Anterior cingulate cortex (tissue), 58 donors: ENCODE measurements at places on chromosomes 2 and 18.

DNA sequence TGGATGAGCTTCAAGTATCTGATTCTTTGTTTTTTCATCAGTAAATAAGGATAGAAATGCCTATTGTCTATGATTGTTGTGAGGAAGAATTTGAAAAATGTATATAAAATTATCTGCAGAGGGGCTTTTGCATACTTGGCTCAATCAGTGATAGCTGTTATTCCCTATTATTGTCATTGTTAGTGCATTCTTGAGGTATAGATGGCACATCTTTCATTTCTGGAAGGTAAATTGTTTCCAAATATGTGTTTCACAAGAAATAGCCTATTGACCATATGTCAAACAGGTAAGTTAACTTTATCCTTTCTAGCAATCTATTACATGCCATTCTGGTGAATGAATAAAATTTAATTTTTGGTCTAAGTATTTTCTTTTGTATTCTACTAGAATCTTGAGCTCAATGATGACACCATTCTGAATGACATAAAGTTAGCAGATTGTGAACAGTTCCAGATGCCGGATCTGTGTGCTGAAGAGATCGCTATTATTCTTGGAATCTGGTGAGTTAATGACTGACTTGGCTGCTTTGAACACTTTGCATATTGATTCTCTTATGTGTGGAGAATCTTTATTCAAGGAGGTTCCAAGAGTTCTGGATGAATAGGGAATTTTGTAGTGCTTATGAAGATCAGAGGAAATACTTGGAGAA, 44.2 kb downstream of the TTC27 start:
- no peak for DNase-seq

DNA sequence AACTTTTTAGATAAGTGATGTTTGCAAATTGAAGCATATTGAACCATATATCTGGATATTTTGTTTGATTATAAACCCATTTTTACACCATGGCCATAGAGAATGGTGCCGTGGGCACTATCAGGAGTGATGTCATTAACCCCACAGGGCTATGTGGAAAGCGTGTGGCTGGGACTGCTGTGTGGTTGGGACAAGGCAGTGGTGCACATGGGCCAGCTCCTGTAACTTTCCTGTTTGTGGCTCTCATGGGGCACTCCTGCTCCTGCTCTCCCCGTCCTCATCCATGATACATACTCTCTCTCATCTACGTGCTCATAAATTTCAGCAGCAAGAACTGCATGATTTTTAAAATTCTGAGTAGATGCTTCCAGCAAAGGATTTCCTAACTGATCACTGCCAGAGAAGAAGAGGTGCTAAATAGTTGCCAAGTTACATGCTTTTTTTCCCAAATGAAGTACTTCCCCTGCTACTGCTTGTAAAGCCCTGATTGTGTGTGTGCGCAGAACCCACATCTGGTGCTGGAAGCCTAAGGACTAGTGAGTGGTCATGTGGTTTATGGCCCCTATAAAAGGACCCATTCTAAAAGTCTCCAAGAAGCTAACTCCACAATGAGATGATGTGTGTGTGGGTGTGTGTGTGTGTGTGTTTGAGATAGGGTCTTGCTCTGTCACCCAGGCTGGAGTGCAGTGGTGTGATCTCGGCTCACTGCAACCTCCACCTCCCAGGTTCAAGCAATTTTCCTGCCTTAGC, 240.8 kb downstream of the NEDD4L start:
- no peak for DNase-seq

DNA sequence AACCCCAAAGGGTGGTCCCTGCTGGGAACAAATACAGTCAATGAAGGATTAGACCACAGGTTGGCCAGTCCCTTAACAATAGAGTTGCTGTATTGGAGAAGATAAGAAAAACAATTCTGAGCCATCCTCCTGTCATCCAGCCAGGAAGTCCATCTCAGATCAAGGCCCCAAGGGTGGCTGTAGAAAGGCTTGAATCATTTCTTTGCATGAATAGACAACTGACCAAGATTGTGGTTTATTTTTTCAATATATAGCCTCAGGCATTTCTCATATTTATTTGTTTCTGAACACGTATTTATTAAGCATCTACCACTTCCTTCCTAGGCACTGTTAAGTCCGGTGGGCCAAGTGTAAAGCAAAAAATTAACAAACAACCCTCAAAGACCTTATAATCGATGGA, 274.4 kb upstream of the SLC14A2 start:
- no peak for DNase-seq

DNA sequence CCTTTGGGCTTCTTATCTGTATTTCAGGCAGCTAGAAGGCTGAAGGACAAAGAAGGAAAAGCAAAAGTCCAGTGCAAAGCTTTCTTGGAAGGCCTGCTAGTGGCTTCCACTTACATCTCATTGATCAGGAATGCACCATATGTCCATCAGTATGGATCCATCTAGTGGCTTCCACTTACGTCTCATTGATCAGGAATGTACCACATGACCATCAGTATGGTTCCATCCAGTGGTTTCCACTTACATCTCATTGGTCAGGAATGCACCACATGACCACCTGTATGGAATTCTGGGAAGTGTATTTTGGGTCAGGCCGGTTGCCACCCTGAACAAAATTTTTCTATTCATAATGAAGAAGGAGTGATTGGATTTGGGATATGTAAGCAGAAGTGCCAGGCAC, 70.6 kb downstream of the LYPD6 start:
- no peak for DNase-seq

- DNase-seq: no peak
Observed at GRCh38 chr2:156046900-156047299, 285.6 kb downstream of the NR4A2 start.

- DNase-seq: no peak
Observed at GRCh38 chr2:39704540-39704939, 38.8 kb downstream of the TMEM178A start.

DNA sequence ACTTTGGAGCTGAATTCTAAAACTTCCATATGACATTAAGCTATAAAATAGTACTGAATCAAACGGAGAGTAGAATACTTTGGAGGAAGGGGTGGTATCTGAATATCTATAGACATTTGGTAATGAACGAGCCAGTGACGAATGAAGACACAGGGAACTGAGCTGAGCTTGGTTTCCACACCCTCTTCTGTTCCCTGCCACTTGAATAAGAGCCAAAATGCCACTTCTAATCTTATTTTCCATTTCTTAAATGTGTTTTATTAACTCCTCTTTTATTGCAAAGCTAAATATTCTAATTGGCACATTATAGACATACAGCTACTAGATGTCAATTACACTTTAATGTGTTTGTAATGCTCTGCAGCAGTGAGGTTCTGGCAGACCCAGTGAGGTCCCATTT, 76.1 kb downstream of the AFF3 start:
- no peak for DNase-seq

DNA sequence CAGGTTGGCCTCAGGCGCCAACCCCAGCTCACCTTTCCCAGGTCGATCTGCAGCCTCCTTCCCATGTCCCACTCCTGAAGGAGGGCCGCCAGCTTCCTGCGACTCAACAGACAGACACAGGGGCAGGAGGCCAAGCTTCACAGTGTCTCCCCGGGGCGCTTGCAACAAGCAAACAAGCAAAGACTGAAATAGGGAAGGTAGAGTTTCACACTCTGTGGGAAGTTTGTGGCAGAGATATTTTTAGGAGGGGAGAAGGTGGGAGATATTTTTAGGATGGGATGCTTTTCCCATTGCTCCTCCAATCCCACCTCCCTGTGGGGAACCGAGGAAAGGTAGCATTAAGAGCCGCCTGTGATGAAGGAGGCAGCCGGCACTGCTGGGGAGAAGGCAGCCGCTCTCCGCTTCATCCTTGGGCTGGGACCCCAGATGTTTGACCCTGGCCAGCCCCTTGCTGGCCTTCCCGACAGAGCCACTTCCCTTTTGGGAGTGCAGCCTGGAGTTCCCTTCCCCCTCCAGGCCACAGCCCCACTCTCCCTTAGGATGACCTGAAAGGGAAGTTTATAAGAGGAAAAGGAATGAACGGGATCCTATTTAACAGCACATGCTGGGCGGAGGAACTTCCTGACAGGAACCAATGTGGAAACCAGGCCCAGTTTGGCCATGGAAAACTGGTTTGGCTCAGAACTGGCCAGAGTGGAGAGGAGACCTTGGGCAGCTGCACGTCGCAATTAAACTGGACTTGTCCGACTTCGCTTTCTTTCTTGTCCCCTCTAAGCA, 142.2 kb upstream of the SMAD2 start:
- no peak for DNase-seq
